ENCODE measurements at places on chromosomes 1 and 21.

DNA sequence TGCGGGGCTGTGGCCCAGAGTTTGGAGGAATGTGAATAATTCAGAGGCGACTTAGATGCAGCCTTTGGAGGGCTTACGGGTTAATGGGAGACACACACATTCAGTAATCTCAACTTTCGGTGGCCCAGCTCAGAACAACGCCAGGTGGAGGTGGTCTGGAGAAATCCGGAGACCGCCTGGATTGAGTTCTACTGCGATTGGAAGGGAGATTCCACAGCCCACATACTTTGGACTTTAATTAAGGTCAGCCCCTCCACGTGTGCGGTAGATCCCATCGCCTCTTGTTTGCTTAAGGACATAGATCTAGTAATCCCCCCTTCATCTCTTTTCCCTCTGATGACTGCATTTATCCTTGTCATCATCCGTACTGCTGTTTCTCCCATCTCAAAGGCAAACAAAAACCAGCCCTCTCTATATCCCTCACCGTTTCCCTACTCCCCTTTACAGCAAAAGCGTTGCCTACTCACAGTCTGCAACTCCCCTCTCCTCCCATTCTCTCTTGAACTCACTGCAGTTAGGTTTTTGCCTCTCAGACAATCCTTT, 720 bp upstream of the BSDC1 start:
- no peak for DNase-seq

DNA sequence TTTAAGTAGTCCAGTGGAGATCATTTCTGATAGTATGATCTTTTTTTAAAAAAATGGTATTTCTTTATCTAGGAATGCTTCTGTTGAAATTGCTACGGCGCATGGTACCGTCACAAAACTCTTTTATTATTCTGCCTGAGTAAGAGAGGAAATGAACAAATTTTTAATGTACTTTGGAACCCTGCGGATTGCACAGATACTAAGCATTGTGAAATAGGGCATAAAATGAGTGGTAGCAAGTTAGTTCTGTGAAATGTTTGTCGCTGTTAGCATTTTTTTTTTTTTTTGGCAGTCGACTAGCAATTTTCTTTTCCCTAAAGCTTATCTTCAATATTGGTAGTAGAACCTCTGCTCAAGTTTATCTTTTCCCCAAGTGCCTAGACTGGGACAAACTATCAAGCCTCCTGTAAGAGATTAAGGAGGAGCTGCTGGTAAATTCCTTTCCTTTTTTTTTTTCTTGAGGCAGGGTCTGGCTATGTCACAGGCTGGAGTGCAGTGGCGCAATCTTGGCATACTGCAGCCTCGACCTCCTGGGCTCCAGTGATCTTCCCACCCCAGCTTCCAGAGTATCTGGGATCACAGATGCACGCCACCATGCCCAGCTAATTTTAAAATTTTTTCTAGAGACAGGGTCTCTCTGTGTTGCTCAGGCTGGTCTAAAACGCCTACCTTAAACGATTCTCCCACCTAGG, 2.2 kb downstream of the ITSN1 start:
- DNase-seq: peak; percentile 61

DNA sequence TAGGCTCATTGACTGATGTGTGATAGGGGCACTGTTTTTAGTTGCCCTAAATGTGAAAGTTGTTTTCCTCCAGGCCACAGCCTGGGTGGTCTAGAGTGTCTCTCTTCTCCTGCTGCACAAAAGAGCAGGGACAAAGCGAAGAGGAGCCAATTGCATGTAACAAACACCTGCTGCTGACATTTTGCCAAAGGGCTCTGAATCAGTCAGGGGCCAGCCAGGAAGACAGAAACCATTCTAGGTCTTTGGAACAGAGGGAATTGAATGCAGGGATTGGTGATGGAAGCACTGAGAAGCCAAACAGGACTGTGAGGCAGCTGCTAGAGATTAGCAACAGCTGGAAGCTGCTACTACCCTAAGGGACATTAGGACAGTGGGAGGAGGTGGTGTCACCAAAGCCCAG, 185.3 kb upstream of the POU3F1 start:
- no peak for DNase-seq

GRCh38 chr1:178684542-178685000, 40.5 kb upstream of the RALGPS2 start:
- DNase-seq: no peak

GRCh38 chr21:38140207-38140903, 116.4 kb upstream of the KCNJ15 start:
- DNase-seq: peak; percentile 7

DNA sequence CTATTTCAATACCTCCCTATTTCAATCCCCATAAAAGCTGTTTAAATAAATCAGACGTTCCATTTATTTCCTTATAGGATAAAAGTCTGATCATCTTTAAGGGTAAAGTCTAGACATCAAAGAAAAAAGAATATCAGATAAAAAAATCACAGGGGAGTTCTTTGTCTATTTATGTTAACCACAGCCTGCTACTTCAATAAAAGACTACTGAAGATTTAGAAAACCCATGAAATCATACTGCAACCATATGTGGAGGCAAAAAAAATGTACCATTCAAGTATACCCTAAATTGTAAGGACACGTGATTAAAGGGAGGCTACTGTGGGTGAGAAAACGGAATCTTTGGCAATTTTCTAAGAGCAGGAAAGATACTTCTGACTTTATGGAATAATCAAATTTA, 108.2 kb upstream of the TNFSF4 start:
- DNase-seq: no peak

DNA sequence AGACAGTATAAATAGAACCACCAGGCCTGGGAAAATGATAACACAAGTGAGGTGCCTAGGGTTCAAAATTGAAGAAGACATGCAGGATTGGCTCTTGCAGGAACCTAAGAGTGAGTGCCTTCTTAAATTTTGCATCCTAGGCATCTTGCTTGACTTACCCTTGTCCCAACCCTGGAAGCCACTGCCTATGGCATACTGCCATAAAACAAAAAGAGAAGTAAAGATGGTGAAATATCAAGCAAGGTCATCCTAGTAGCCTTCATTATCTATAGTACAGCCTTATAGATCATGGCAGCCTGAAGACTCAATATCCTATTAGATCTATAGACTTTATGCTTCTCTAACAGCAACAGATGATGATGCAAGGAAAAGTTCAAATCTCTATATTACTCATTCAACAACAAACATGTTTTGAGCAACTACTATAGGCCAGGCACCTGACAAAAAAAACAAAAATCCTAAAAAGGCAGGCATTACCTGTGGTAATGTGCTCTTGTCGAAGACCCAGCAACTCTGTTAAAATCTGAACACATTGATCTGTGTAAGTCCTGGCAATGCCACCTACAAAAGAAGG, 6.3 kb downstream of the AP4B1 start:
- DNase-seq: peak; percentile 18

GRCh38 chr1:240732390-240732789, 120.4 kb upstream of the GREM2 start:
- DNase-seq: peak; percentile 52

- DNase-seq: no peak
Measured at GRCh38 chr1:54836594-54836993, 35.5 kb upstream of the TTC22 start.

- no peak for DNase-seq
Measured at GRCh38 chr1:53705446-53706096, 33.4 kb downstream of the GLIS1 start.

GRCh38 chr1:77016386-77016985, 149.2 kb downstream of the ST6GALNAC5 start:
- DNase-seq: no peak

GRCh38 chr1:102833151-102833550, 275.2 kb downstream of the COL11A1 start:
- DNase-seq: peak; percentile 1

DNA sequence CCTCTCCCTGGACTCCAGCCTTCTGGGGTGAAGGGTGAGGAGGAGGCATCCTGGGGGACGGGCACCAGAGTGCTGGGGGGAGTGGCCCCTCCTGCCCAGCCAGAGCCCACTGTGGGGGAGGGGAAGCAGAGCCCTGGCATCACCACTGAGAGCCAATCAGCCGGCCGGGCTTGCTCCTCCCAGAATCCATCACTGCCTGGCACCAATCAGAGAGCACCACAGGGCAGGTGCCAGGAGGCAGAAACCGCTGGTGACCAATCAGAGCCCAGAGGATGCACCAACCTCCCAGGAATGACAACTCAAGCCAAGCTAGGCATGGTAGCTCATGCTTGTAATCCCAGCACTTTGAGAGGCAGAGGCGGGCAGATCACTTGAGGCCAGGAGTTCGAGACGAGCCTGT, 27.9 kb downstream of the CASZ1 start:
- no peak for DNase-seq

GRCh38 chr1:170698301-170699275, 34.7 kb downstream of the PRRX1 start:
- no peak for DNase-seq

- DNase-seq: no peak
Measured at GRCh38 chr1:203311368-203312301, 6.3 kb downstream of the BTG2 start.

DNA sequence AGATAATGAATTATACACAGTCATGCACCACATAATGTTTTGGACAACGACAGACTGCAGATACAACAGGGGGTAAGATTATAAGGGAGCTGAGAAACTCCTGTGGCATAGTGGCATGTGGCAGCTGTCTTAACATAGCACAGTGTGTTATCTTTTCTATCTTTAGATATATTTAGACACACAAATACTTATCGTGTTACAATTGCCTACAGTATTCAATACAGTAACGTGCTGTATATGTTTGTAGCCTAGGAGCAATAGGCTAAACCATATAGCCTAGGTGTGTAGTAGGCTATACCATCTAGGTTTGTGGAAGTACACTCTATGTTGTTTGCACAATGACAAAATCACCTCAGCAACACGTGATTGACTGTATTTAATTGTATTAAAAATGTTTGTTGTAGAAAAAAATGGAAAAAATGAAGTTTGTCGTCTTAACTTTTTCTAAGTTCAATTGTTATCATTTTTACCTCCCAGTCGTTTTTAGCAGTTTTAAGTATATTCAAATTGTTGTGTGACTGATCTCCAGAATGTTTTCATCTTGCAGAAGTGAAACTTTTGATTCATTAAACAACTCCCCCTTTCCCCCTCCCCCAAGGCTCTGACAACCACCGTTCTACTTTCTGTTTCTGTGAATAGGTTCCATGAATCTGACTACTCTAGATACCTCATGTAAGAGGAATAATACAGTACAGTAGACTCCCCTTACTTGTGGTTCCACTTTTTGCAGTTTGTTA, 351.0 kb upstream of the B3GALT2 start:
- peak; percentile 6 for DNase-seq

GRCh38 chr21:38134084-38134873, 122.5 kb upstream of the KCNJ15 start:
- DNase-seq: no peak

DNA sequence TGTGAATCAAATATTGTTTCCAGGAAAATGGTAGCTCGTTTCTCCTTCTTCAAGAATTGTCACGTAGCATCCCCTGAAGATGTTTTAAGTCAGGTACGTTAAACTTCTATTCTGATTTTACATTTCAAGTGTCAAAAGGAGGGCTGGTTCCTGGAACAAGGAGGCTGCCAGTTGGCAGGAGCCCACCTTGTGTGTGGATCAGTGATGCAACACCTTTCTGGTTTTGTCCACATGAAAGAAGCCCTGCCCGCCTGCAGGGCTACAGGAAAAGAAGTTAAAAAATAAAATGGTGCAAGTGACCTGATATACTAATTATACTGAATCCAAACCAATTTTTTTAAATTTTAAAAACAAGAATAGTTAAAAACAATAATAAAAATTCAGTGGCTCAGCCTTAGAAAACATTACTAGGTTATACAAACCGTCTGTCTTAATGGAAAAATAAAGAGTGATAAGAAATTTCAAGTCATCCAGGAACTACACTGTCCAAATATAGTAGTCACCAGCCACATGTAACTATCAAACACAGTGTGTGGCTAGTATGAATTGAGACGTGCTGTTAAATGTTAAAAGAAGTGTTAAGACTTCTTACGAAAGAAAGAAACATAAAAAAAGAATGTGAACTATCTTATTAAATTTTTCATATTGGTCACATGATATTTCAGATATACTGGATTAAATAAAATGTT, 123.1 kb downstream of the APP start:
- DNase-seq: no peak

- no peak for DNase-seq
Measured at GRCh38 chr1:74160046-74160445, 37.9 kb downstream of the LRRIQ3 start.

DNA sequence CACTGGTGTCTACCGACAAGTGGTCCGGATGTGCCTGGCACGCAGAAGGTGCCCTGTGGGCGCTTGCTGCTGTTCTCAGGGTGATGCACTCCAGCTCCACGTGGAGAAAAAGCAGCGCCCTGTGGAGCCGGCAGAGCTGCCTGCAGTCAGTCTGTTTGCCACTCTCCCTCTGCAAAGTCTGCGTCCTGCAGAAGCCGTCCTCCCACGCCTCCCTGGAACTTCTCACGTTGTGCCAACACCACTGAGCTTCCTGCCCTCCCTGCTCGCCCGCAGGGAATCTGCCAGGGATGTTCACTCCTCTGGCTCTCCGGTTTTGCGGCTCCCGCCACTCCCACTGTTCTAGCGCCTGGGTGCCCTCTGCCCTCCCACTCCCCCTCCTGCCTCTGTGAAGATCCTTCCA, 19.8 kb upstream of the UBXN10 start:
- peak; percentile 89 for DNase-seq

DNA sequence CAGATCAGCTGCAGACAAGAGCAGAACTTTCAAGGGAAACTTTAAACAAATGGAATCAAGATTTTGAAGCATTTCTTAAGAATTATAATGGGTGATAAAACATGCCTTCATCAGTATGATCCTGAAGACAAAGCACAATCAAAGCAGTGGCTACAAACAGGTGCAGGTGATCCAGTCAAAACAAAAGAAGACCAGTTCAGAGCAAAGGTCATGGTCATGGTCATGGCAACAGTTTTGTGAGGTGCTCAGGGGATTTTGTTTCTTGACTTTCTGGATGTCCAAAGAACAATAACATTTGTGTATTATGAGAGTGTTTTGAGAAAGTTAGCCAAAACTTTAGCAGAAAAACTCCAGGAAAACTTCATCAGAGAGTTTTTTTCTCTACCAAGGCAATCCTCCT, 681.7 kb upstream of the PTBP2 start:
- no peak for DNase-seq

DNA sequence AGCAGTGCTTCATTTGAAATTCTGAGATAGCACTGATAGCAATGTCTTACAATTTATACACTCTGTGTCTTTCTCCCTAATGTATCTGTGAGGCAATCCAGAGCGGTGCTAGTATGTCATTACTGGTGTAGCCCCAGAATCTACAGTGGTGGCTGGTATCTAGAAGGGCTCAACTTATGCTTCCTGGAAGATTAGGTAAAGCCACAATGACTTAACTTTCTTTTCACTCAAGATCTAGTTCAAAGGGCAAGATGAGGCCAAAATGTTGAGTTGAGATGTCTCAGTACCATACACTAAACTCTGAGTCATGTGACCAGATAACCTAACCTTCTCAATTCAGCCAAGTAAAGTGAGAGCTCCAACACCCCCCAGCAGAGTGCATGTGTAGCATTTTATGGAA, 77.5 kb downstream of the PAPPA2 start:
- no peak for DNase-seq

GRCh38 chr1:32044234-32044633, 28.5 kb upstream of the TMEM39B start:
- no peak for DNase-seq
